Omental fat pad (tissue), 4 donors: ENCODE measurements at places on chromosomes 3 and 15.

GRCh38 chr3:184805351-184806038, 6.5 kb upstream of the VPS8 start:
- DNase-seq = no peak

DNA sequence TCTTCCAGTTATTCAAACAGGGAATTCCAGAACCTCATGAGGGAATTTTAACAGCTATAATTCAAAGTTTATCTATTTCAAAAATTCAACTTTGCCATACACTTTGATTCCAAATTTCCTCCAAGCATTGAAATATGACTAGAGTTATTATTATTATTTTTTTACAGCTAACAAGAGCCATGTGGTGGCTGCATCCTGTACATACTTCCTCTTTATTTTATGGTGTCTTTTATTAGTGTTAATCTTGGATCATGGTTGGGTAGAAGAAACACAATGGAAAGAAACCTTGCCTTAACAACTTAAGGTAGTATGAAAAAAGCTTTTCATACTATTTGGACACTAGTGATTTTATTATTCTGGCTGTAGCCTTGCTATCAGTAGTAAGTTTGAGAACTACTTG, 52.7 kb downstream of the TFG start:
- no peak for DNase-seq

- no peak for DNase-seq
Measured at GRCh38 chr3:164608554-164609276, 469.6 kb downstream of the SI start.

- DNase-seq = no peak
Measured at GRCh38 chr3:115448851-115449250, 174.5 kb upstream of the GAP43 start.

GRCh38 chr3:122343654-122344053, 18.6 kb downstream of the CSTA start:
- DNase-seq = no peak

GRCh38 chr15:68211656-68212320, 6.7 kb upstream of the CALML4 start:
- peak; percentile 9 for DNase-seq

DNA sequence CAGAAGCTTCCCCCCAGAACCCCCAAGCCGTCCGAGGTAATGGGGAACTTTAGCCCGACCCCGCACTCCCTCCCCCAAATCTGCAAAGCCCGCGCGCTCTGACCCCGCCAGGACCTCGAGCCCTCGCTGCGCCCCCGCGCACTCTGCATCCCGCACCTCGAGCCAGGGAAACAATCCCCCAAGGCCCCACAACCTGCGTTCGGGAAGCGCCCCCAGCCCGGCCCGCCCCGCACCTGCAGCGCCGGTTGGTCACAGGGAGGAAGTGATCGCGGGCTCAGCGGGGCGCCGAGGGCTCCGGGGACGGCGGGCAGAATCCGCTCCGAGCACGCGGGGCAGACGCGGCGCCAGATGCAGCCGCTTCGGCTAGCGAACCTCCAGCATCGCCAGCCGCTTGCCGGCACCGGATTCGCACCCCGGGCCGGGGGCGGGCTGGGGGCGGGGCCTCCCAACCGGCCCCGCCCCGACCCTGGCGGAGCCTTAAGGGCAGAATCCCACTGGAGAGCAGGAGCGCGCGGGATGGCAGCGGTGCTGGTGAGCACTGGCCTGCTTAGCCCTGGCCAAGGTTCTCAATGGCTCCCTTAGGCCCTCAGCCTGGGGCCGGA, at the start of gene CAMKV:
Gene CAMKV, minus strand, starts transcription at position 382 of the 602 bp plus-strand sequence. CDS start 7,518 bp downstream, outside the sequence.
- DNase-seq = no peak

- no peak for DNase-seq
Measured at GRCh38 chr3:183815951-183816475, 9.4 kb downstream of the MAP6D1 start.

DNA sequence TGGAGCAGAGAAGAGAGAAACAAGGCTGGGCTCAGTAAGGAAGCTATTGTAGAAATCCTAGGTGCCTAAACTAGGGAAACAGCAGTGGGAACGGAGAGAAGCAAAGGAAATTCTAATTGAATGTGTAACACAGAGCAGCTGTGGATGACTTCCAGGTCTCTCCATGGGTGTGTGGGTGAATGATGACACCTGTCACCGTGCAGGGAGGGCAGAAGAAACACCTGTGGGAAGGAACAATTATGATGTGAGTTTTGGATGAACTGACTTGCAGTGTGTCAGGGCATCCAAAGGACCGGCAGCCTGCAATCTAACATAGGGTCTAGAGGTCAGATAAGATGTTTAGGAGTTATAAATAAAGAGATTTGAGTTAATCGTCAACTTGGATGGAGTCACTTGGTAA, 144.2 kb downstream of the RYR3 start:
- no peak for DNase-seq
